ENCODE measurements at places on chromosomes 16 and 17.

- peak; percentile 90 for DNase-seq
These were observed 4.1 kb upstream of the CDH15 start for GRCh38 chr16:89167425-89167941.

DNA sequence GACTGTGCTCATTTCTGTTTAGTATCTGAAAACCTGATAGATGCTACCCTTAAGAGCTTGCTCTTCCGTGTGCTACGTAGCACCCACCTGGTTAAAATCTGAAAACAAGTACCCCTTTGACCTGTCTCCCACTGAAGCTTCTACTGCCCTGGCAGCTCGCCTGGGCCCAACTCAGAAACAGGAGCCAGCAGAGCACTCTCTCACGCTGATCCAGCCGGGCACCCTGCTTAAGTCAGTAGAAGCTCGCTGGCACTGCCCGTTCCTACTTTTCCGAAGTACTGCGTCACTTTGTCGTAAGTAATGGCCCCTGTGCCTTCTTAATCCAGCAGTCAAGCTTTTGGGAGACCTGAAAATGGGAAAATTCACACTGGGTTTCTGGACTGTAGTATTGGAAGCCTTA lies 18.9 kb downstream of the NTAN1 start:
- no peak for DNase-seq

GRCh38 chr17:67452681-67453554 lies 75.8 kb downstream of the PITPNC1 start:
- DNase-seq = no peak

- no peak for DNase-seq
These were observed 43.1 kb downstream of the MAP2K6 start for GRCh38 chr17:69457603-69458002.

DNA sequence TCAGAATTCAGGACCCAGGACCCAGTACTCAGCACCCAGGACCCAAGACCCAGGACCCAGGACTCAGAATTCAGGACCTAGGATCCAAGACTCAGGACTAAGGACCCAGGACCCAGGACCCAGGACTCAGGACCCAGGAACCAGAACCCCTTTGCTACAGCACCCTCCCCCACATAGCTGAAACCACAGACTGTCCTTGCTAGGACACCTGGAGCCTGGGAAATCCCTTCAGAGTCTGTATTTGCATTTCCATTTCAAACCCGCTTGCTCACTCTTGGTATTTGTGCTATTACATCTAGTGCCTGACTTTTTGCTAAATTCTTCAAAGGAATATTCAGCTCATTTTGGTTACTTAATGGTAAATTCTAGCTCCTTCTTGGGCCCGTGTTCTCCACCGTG lies 275.8 kb upstream of the MAF start:
- DNase-seq = no peak

- DNase-seq = peak; percentile 45
These were observed 6.6 kb downstream of the PLEKHH3 start for GRCh38 chr17:42669977-42670788.

- DNase-seq = no peak
These were observed 45.2 kb upstream of the KPNB1 start for GRCh38 chr17:47604598-47604927.

- no peak for DNase-seq
These were observed 2.5 kb downstream of the VASN start for GRCh38 chr16:4373909-4374742.

- DNase-seq = no peak
These were observed 309.4 kb upstream of the XYLT1 start for GRCh38 chr16:17780181-17780580.

GRCh38 chr16:79104567-79104966 lies 496.0 kb downstream of the MAF start:
- DNase-seq = no peak

DNA sequence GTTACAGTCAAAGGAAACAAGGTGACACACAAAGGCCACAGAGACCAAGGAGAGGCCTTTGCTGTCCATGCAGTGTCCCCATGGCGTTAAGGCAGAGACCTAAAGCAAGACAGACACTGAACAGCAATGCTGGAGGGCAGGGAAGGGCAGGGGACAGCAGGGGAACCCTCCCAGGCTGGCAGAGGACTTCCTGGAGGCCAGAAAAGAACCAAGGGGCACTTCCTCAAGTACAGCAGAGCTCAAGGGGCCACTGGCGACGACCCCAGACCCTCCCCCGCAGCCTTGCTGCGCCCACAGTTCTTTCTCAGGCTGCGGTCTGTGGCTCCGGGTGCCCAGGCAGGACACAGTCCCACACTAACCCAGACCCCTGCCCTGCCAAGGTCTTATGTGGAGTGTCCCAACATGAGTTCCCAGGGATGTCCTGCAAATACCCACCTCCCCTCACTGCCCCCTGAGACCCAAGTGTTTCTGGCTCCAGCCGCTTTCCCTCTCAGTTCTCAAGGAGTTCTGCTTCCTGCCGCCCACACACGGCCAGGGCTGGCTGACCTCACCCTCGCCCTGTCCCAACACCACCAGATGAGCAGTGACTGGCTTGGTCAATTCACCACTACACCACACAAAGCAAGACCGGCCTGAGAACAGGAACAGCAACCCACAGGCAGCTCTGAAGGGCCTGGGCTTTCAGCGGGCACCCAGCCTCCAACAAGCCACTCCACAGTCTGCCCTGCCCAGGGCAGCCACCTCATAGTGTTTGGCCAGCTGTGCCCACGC lies 4.2 kb downstream of the CLCN7 start:
- DNase-seq = no peak

DNA sequence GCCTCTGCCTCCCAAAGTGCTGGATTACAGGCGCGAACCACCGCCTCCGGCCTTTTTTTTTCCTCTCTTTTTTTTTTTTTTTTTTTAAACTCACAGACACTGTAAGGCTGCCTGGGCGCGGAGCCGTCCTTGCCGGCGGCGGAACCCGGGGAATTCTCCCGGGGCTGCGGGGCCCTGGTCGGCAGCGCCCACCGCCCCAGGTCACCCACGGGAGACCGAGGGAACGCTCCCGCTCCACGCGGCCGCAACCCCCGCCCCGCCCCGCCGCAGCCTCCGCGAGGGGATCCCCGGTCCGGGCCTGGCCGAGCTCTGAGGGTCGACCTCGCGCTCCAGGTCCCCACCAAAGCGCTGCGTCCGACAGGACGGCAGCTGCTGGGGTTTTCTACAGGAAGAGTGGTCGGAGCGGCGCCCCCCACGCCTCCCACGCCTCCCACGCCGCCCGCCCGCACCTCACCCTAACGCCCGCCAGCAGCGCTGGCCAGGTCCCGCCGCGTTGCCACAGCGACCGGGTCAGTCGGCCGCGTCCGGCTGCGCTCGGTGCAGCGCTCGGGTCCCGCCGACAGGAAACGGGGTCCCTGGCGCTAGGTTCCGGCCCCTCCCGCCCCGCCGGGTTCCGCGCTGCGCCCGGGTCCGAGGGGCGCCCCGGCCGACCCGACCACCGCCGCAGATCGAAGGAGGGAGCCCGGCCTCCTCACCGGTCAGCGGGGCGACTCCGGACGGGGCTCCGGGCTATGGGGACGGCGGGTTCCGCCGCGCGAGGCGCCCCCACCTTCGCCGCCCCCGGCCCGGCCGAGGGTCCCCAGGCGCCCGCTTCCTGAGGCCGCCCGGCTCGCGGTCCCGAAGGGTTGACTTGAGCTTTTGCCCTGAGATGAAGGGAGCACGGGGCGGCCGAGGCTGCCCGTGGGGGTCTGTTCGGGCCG lies at the start of gene CCDC57:
Gene CCDC57, minus strand, starts transcription at position 512 of the 920 bp plus-strand sequence. CDS start 10,898 bp downstream, outside the sequence.
- peak; percentile 82 for DNase-seq

DNA sequence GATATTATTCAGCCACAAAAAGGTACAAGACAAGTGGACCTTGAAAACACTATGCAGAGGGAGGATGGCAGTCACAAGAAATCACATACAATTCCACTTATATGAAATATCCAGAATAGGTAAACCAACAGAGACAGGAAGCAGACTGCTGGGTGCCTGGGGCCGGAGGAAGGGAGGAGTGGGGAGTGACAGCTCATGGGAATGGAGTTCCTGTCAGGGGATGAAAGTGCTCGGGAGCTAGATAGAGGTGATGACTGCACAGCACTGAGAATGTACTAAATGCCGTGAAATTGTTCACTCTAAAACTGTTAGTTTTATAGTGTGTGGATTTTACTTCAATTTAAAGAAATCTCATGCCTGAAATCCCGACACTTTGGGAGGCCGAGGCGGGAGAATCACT lies 74.2 kb upstream of the MED9 start:
- DNase-seq = no peak

- DNase-seq = peak; percentile 58
These were observed 611 bp downstream of the SMARCE1 start for GRCh38 chr17:40646791-40647623.
